Testis (tissue), 5 donors: ENCODE measurements at places on chromosomes 13 and 19. TPM values are rescaled to one million over a fixed set of nuclear protein-coding genes. Genes with fewer than 3 reads are reported as not detected.

DNA sequence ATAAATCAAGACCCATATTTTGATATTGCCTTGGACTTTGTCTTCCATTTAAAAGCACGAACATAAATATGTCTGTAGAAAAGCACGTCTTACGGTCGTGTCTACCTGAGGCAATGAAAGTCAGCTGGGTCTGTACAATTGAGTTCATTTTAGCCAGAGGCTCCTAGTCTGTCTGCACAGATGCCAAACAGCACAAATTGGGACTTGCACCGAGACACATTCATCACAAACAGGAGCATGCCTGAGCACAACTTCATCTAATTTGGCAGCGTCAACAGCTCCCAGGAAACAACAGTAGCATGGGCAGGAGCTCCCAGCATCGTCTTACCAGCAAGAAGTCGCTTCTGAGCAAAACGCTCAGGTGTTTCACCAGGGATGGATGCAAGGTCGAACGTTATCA is 687.0 kb downstream of the EFNB2 start:
- H3K36me3 ChIP-seq, result no peaks in the 10 kb centered on the region
- no peak overlapping the region for H3K4me3 ChIP-seq
- no peak overlapping the region for H3K27ac ChIP-seq
- H3K4me1 ChIP-seq, result no peaks in the 10 kb centered on the region
- no peaks in the 10 kb centered on the region for H3K27me3 ChIP-seq
- DNase-seq, result no peak

The EDNRB gene
- 5.9 TPM for total RNA-seq

The THSD1 gene
- 4.7 TPM for total RNA-seq

The MYO1F gene
- 4.7 TPM for total RNA-seq

The MAB21L1 gene
- total RNA-seq, result not detected
